ENCODE measurements at places on chromosomes 3 and 15.

DNA sequence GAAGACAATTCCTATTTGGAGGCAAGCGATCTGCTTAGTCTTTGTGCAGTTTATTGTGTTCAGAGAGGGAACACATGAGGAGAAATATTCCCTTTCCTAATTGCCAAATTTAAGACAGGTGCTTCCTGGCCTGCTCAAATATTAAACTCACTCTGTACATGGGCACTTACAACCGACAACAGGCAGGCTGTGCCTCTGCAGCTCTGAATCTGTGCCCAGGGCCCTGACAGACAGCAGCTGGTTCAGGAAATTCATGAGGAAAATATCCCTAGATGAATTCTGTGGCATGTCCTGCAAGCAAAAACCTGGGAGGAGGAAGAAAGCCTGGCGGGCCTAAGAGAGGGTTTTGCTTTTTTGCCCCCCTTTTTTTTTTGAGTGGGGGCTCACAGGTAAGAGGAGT is 169.3 kb upstream of the TRIM42 start:
- DNase-seq = no peak

DNA sequence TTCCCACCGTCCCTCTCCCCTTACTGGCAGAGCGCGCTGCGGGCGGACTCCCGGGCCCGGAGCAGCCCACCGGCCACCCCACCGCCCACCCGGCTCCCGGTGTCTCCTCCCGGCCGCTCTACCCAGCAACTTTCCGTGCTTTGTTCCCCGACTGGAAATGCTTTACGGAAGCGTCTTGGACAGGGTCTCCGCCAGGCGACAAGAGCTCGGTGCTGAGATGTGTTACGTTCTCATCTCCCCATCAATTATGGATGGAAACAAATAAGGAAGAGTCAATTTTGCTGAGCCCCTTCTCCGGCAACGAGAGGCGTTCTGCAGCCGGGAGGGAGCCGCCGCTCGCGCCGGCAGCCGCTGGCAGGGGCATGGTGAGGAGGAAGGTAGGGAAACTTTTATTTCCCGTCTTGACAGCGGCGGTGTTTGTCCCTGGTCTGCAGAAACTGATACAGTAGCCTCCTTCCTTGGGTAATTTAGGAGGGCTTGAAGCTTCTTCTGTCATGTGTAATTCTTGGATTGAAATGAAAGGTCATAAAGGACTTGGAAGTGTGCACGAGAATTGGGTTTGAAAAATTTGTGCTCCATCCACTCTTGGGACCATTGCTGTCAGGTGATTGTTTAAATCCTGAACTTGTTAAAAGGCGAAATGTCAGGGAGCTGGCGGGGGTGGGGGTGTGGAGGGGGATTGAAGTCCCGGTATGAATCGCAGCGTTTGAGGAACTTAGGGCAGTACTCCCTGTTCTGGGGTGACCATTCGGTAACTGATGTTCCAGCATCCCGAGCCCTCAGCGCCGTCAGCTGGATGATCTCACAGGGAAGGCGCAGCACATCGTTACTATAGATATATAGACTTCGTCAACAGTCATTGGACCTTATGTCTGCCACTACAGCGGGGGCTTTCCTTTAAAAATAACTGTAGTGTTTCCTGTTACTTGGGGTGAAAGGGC is 1.5 kb downstream of the SEMA6D start:
- no peak for DNase-seq

- DNase-seq = no peak
These were observed 25.3 kb downstream of the LPP start for GRCh38 chr3:188179006-188179966.

- no peak for DNase-seq
These were observed 391.5 kb downstream of the ERC2 start for GRCh38 chr3:56076746-56077145.

- DNase-seq = no peak
These were observed 26.9 kb upstream of the ZBBX start for GRCh38 chr3:167406876-167407492.
